ENCODE measurements at places on chromosomes 1 and 21.
A peak's percentile ranks its signal among the peaks of the same experiment; 100 is the strongest.

GRCh38 chr1:40183055-40183710 is 22.0 kb downstream of the RLF start:
- DNase-seq, result no peak

GRCh38 chr1:209761011-209761635 is 5.3 kb downstream of the TRAF3IP3 start:
- DNase-seq, result no peak

DNA sequence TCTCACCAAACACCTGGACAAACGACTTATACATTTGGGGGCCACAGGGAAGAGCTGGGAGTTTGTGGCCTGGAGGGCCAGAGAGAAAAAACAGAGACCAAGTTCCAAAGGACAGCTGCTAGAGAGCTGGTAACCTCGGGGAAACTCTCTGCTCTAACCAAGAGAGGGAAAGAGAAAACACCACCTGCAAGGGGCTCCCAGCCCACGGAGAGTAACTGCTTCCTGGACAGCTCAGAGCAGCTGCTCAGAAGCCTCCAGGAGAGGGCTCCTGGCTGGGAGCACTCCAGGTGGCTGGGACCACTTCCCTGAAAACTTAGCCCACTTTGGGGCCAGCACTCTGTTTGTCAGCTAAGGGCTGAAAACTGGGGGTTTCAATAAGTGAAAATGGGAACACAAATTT is 154.8 kb upstream of the GRIK3 start:
- DNase-seq, result no peak

DNA sequence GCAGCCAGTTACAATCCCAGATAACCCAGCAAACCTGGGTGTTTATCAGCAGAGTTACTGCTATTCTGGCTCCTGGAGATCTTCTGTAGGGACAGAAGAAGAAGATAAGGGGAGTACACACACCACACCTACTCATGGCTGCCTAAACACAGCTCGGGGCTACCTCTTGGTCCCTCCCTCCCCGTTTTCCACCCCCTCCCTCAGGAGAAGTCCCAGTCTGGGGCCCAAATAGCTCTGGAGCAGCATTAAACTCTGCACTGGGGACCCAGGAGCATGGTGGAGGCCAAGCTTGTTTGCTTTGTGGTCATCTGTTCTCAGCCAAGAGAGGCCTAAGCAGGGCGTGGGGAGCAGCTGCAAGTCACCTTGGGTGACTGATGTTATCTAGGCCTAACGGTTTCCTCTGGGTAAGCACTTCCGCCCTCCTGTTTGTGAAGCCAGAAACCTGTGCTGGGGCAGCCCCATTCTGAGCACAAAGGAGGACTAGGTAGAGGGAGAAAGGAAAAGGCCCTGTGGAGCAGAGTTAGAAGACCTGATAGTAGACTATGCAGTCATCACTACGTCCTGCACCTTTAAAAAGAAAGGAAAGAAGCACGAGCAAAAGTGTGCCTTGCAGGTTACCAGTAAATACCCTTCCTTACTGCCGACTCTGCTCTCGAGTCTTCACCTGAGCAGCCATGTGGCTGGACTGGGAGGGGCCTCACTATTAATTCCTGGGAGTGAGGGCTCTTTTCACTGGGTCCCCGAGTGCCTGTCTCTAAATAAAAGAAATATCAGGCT is 2.0 kb upstream of the RCSD1 start:
- DNase-seq, result no peak

- DNase-seq, result peak; percentile 96
These were observed 197.6 kb upstream of the FOXD3 start for GRCh38 chr1:63124666-63125191.

DNA sequence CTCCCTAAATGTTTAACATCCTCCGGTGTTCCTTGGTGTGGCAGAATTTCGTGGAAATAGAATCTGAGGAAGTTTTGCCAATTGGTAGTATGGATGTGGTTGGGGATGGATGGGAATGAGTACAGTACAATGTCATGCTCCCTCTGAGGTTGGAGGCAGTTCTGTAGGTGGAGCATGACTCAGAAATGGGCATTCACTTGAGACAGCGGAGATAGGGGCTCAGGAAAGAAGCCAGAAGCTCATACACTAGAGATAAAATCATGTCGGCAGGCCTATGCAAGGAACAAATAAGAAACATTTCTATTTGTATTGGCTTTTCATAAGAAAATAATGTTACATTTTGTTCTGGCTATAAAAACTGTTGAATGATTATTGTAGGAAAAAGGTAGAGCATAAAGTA is 196.0 kb downstream of the URB2 start:
- DNase-seq, result no peak

DNA sequence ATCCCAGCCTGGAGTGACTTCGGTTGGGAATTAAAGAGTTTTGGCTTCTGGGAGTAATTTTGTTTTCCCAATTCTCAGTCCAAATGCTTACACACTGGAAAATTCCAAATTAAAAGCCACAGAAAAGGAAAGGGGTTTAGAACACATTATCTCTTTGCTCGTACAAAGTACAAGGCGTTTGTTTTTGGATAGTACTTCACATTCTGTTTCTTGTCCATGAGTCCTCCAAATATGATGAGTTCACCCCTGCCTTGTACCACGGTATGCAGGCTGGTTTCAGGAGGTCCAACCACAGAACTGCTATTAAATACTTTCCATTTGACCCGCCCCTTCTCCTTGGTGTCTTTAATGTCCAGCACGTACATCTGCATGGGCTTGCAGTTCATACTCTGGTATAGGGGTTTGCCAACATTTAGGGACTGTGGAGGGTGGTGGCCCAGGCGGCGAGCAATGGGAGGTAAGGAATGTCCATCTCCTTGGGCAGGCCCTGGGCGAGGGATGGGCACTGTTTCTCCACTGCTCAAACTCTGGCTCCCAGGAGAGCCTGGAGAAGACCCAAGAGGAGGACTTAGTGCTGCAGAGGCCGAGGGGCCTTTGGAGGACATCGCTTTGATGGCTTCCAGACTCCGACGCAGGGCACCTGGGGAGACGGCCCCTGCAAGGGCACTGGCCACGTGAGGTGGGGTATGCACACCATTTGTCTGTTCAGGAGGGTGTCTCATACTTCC is 13.7 kb upstream of the CPLANE2 start:
- DNase-seq, result no peak

All from hippocampal formation (tissue), 2 donors.